ENCODE measurements at places on chromosomes 7 and 10. TPM values are rescaled to one million over a fixed set of nuclear protein-coding genes. Genes with fewer than 3 reads are reported as not detected.

Gene ZNF503
- total RNA-seq = 1.7 TPM

Gene GIMAP2
- 39.2 TPM for total RNA-seq

Gene GPER1
- total RNA-seq = 2.3 TPM

Gene RASA4B
- 3.8 TPM for total RNA-seq

Gene C10orf62
- 0.10 TPM for total RNA-seq

Gene MEOX2
- 35.8 TPM for total RNA-seq

Gene GPR85
- 2.8 TPM for total RNA-seq

Gene SKIDA1
- total RNA-seq = 0.67 TPM

Gene NKX1-2
- not detected for total RNA-seq

Gene VPS37D
- total RNA-seq = 3.9 TPM

Gene DKK1
- 81.9 TPM for total RNA-seq

Gene EPHA1
- total RNA-seq = not detected

Gene PPP1R9A
- 9.5 TPM for total RNA-seq

Gene PIP
- total RNA-seq = not detected

Gene SLC26A5
- 0.33 TPM for total RNA-seq

Gene HDAC9
- 14.7 TPM for total RNA-seq

Gene GGCT
- total RNA-seq = 22.1 TPM

Gene MYH16
- total RNA-seq = 0.33 TPM

Gene FAM25C
- total RNA-seq = not detected

Gene LIPN
- total RNA-seq = not detected

Gene AMZ1
- not detected for total RNA-seq

Gene NKX2-3
- not detected for total RNA-seq

Gene PCDH15
- total RNA-seq = 0.19 TPM

Gene CCDC172
- not detected for total RNA-seq

Gene CALHM3
- not detected for total RNA-seq

Gene POLR2J2
- 5.3 TPM for total RNA-seq

Gene SUFU
- 6.9 TPM for total RNA-seq

Gene INMT
- total RNA-seq = not detected

Gene EBF3
- total RNA-seq = 22.2 TPM

Gene ANKRD30A
- not detected for total RNA-seq

Gene SFR1
- total RNA-seq = 12.2 TPM
